ENCODE measurements at places on chromosomes 3 and 15.
A peak's percentile ranks its signal among the peaks of the same experiment; 100 is the strongest.

DNA sequence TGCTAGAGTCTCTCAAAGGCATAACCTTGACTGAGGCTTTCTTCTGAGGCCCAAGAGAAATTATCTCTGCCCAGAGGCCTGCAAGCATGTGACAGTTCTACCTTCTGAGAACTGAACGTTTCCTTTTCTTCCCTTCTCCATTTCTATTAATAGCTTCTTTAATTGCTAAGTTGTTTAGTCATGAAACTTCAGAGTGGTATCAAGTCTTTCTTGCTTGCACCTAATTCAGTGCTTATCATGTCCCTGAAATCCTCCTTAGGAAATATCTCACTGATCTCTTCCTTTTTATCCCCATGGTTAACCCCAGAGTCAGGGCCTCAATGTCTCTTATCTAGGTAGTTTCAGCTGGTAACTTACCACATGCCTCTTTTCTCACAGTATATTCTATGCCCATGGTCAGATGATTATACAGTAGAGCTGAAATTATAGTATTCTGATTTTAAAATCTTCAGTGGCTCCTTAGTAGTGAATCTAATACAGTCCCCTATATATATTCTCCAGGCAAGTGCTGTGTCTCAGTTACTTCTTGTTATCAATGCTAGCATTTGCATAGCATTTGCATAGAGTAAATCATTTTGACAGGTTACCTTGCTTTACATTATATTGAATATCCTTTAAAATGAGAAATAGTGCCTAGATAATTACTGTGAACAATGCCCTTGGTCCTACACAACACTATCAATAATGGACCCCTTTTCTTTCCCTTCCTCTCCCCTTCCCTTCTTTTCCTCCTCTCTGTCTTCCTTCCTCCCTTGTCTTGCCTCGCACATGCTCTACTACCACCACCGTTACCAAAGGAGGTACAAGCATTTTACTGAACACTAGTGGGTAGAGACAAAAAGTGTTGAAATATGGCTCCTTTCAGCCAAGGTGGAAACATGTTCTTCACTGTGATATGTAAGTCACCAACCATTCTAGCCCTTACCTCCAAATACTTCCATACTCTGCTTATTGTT is 33.0 kb downstream of the KBTBD8 start:
- H3K27ac ChIP-seq, result no peak overlapping the region
- H3K27me3 ChIP-seq, result no peaks in the 10 kb centered on the region
- no peaks in the 10 kb centered on the region for H3K36me3 ChIP-seq
- H3K4me3 ChIP-seq, result no peak overlapping the region
- DNase-seq, result no peak
- H3K4me1 ChIP-seq, result no peaks in the 10 kb centered on the region

DNA sequence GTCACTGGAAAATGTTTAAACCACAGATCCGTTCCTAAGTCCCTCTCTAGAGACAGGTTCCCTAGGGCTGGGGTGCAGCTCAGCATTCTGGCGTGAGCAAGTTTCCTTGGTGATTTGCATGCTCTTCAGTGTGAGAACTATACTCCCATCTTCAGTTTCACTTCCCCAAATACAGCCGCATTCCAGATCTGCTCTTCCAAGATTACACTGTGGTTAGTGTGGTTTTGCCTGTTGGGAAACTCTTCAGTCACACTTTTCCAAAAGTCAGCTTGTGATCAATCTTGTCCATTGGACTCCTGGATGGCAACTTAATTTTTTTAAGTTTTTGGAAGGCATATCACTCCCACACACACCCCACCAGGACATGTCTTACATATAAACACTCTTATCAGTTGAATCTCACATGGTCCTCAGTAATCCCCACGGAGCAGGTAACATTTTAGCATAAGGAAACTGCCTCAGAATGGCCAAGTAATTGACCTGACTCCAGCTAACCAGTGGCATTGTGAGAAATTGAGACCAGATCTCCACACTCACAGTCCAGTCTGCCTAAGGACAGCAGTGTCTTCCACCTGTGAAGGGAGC is 33.5 kb upstream of the PTPN23 start:
- no peaks in the 10 kb centered on the region for H3K4me1 ChIP-seq
- no peak overlapping the region for H3K27ac ChIP-seq
- no peaks in the 10 kb centered on the region for H3K36me3 ChIP-seq
- no peaks in the 10 kb centered on the region for H3K27me3 ChIP-seq
- no peak overlapping the region for H3K4me3 ChIP-seq

- no peak for DNase-seq
- H3K36me3 ChIP-seq, result no peaks in the 10 kb centered on the region
- H3K27me3 ChIP-seq, result no peaks in the 10 kb centered on the region
- no peaks in the 10 kb centered on the region for H3K4me1 ChIP-seq
Measured at GRCh38 chr3:141020143-141020830, 30.9 kb upstream of the SPSB4 start.

GRCh38 chr3:41574900-41575299 is 375.6 kb downstream of the CTNNB1 start:
- no peak overlapping the region for H3K4me3 ChIP-seq
- peaks cover 2% of the 10 kb centered on the region for H3K4me1 ChIP-seq
- H3K27me3 ChIP-seq, result no peaks in the 10 kb centered on the region
- no peak for DNase-seq
- no peaks in the 10 kb centered on the region for H3K36me3 ChIP-seq

GRCh38 chr15:40843885-40844695 is at the start of gene SPINT1:
SPINT1 (plus strand) TSS chr15:40844048; CDS start chr15:40844555, 507 bp downstream.
- no peaks in the 10 kb centered on the region for H3K4me1 ChIP-seq
- H3K27me3 ChIP-seq, result no peaks in the 10 kb centered on the region
- no peak within 1 kb of the TSS for H3K4me3 ChIP-seq
- peak; percentile 47 for DNase-seq
- H3K36me3 ChIP-seq, result no peaks in the 10 kb centered on the region

- no peak for DNase-seq
- no peaks in the 10 kb centered on the region for H3K4me1 ChIP-seq
- no peak overlapping the region for H3K27ac ChIP-seq
- no peaks in the 10 kb centered on the region for H3K27me3 ChIP-seq
Measured at GRCh38 chr15:33200903-33201302, 6.4 kb upstream of the FMN1 start.

DNA sequence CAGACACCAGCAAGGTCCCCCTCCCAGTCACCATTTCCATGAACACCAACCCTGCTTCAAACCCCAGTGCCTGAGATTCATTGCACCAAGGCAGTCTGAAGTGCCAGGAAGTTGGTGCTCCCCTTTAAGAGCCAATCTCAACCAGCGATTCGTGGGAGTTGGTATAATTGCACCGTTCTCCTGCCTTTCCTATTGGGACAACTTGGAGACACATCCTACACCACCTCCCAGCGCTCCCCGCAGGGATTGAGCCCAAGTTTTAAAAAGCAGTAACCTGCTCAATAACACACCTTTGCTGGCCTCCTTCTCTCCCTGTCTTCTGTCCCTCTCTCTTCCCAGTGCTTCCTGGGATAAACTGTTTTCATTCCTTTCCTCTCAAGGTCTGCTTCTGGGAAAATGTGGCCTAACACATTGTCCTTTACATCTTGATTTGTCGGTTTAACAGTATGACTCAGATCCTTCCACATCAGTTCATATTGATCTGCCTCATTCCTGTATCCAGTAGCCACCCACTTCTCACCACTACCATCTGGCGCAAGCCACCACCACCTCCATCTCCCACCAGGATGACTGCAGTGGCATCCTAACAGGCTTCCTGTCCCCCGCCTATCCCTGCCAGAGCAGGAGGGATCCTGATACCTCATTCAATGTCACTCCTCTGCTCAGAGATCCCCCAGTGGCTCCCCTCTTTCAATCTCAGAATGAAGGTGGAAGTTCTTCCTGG is 37.8 kb upstream of the HRH1 start:
- H3K4me3 ChIP-seq, result no peak overlapping the region
- no peak for DNase-seq
- H3K4me1 ChIP-seq, result no peaks in the 10 kb centered on the region
- no peak overlapping the region for H3K27ac ChIP-seq
- H3K27me3 ChIP-seq, result no peaks in the 10 kb centered on the region
- no peaks in the 10 kb centered on the region for H3K36me3 ChIP-seq

DNA sequence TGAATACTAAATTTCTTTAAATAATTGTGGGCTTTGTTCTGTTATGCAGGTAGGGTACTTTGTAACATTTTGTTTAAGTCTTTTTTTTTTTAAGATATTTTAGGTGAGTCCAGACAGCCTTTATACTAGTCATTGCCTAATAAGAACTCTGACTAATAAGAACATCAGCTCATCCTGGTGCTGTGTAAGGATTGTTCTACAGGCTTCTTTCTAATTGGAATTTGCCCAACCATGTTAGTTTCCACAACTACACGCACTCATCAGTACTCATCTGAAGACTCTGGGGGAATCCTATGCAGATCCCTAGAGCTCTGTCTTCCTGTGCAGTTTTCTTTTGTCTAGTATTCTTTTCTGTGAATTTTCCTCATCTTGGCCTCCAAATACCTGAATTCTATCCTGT is 741.8 kb downstream of the IGSF11 start:
- no peaks in the 10 kb centered on the region for H3K27me3 ChIP-seq
- no peaks in the 10 kb centered on the region for H3K4me1 ChIP-seq
- DNase-seq, result no peak
- no peak overlapping the region for H3K4me3 ChIP-seq
- H3K27ac ChIP-seq, result no peak overlapping the region

GRCh38 chr3:180828723-180829408 is 83.6 kb upstream of the FXR1 start:
- DNase-seq, result no peak
- no peak overlapping the region for H3K4me3 ChIP-seq
- no peak overlapping the region for H3K27ac ChIP-seq
- no peaks in the 10 kb centered on the region for H3K36me3 ChIP-seq

- DNase-seq, result no peak
- H3K27me3 ChIP-seq, result no peaks in the 10 kb centered on the region
- no peak overlapping the region for H3K4me3 ChIP-seq
- peaks cover 2% of the 10 kb centered on the region for H3K4me1 ChIP-seq
- no peak overlapping the region for H3K27ac ChIP-seq
Measured at GRCh38 chr3:162569314-162569713, 1072.7 kb downstream of the OTOL1 start.

DNA sequence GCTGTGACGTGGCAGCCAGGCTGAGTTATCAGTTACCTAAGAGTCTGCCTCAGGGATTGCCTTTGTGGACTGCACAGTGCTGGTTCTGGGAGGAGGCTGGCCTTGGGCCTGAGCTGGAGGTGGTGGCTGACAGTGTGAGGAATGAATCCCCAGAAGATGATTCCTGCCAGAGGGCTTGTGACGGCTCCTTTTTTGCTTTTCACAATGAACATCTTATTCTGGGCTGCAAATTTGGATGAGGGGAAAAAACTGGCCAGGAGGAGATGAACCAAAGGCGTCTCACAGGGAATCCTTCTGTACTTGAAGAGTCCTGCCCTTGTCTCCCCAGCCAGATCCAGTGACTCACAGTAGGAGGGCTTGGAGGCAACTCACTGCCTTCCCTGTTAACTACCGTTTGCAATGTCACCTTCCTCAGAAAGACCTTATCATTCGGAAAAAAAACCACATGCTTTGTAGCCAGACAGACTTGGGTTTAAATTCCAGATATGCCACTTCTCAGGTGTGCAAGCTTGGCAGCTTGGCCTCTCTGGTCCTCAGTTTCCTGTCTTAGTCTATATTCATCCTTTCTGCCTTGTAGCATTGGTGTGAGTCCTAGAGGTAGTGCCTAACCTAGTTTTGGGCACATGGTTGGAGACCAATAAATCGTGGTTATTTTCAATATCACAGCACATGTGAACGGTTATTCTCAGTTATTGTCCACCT is 19.1 kb downstream of the ST6GAL1 start:
- H3K27ac ChIP-seq, result no peak overlapping the region
- H3K4me3 ChIP-seq, result no peak overlapping the region
- peaks cover 2% of the 10 kb centered on the region for H3K4me1 ChIP-seq

DNA sequence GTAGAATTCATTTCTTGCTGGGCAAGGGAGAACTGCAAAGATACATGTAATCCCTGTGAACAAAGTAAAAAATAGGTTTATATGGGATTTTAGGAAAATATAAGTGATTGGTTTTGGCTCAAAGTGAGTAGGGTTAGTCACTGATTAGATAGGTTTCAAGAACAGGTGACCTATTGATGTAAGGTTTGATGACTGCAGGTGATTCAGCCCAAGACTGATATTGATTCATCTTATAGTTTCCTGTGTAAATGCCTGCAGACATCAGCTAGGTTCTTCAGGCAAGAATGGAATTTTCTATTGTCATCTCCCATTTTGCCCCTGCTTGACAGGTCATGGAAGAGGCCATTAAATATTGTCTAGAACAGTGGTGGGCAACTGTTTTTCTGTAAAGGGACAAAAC is 23.9 kb upstream of the ARID3B start:
- H3K4me3 ChIP-seq, result no peak overlapping the region
- no peaks in the 10 kb centered on the region for H3K27me3 ChIP-seq
- H3K4me1 ChIP-seq, result no peaks in the 10 kb centered on the region
- no peak overlapping the region for H3K27ac ChIP-seq

DNA sequence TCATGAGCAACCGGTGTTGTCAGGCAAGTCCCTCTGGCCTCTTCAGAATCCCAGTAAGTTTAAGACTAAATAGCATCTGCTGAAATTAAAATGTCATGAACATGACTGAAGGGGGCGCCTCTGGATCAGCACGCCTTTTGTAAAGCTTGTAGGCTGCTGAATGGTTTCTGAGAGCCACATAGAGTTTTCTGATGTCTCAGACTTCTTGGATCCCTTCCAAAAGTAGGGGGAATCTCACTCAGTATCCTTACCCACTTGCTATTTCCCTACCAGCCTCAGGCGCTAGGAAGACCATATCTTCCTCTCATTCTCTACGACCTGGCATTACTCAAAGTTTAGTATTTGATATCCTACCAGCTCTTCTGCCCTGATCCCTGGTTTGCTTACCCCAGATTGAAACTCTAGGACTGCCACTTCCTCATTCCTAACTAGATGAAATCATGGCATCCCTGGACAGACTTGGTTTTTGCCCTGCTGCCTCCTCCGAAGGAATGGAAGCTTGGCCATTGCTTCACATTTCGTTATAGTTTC is 62.7 kb upstream of the CD47 start:
- H3K36me3 ChIP-seq, result no peaks in the 10 kb centered on the region
- H3K4me3 ChIP-seq, result no peak overlapping the region
- no peak for DNase-seq
- no peaks in the 10 kb centered on the region for H3K4me1 ChIP-seq
- H3K27me3 ChIP-seq, result no peaks in the 10 kb centered on the region

DNA sequence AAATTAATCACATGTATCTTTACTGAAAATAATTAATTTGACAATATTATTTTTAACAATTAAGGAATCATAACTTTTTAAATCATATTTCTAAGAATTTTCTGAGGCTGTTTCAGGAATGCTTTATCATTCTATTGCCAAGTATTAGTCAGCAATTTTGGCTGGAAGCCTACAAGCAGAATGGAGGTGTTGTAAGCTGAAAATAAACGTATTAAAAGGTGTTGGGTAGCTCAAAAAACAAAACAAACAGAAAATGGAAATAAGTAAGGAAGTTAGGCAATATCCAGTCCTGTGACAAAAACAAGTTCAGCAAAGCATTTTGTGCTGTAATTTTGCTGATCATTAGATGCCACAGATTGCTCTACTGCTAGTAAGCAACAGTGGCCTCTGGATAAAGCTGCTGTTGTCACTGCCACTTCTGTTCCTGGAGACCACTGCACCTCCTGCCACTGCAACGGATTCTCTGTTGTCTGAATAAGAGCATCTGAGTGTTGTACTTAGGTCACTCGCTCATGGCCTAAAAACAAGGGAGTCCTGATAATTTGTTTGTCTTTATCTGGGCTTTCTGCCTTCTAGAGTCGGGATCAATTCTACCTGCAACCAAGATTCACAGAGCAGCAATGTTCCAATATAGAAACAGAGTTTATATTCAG is 63.5 kb upstream of the SLITRK3 start:
- H3K4me3 ChIP-seq, result no peak overlapping the region
- no peaks in the 10 kb centered on the region for H3K27me3 ChIP-seq
- H3K36me3 ChIP-seq, result no peaks in the 10 kb centered on the region
- H3K4me1 ChIP-seq, result no peaks in the 10 kb centered on the region
- DNase-seq, result no peak

Measured in aorta (tissue), 5 donors.